Inflammatory macrophage (primary cell): ENCODE measurements at places on chromosomes 1 and 21.

DNA sequence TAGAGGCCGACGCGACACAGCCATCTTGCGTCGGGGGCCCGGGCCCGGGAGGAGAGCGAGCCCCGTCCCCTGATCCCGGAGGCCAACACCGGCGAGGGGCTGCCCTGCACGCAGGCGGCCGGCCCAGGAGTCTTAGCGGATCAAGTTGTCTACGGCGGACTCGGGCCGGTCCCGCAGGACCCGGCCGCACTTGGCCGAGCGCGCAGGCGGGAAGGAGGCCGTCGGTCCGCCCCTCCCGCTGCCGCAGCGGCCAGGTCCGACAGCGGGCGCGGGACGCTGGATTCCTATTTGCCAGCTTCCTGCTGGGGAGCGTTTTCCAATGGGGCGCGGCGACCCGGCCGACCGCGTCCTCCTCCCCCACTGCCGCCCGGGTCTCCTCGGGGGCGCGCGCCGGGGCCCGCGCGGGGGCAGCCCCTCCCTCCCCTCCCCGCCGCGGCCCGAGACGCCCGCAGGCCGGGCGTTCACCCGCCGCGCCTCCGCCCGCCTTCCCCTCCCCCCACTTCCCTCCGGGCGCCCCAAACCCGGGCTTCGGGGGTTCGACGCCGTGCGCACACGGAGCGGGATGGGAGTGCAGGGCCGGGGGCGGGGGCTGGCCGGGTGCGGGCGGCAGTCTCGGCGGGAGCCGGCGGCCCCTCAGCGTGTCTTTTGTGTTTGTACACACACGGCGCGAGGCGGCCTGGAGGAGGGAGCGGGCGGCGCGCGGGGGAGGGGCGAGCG lies 517 bp upstream of the H3-3A start:
- peak; percentile 65 for DNase-seq

DNA sequence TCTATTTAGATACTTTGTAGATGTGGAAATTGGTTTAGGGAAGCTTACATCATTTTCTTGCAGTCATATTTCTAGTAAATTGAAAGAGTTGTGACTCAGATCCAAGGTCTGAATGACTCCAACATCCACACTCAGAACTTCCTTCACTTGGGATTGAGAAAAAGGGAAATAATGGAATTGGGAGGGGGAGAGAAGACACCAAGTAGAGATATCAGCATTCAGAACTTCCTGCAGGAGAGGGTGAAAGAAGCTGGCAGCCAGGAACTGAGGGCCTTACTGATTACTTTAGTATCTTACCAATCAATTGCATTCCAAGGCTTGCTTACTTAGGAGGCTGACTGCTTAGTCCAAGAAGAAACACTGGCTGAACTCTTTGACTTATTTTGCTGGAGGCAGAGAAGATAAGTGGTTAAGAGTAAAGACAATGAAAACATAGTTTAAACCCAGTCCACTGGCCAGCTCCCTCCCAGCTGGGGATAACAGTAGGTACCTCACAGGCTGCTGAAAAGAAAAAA lies 21.7 kb downstream of the APP start:
- DNase-seq: peak; percentile 83

DNA sequence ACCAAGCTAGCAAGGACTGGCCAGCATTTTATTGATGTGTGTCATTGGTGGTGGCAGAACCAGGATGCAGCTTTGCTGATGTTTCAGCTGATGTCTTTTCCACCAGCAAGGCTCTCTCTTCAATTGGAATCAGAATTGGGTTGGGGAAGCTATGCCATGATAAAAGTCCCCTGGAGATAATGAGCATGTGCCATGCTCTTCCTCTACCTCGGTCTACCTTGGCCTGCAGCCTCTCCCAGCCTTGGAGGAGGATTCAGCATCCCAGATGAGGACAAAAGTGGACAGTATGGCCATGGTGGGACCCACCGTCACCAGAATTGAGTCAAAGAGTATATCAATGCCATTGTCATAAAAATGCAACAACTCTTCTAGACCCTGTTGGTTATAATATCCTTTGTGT lies 8.6 kb downstream of the AVPR1B start:
- DNase-seq: no peak

GRCh38 chr1:118767971-118768370 lies 220.2 kb downstream of the TBX15 start:
- DNase-seq: no peak

GRCh38 chr1:221720545-221720944 lies 21.3 kb downstream of the DUSP10 start:
- DNase-seq: no peak

DNA sequence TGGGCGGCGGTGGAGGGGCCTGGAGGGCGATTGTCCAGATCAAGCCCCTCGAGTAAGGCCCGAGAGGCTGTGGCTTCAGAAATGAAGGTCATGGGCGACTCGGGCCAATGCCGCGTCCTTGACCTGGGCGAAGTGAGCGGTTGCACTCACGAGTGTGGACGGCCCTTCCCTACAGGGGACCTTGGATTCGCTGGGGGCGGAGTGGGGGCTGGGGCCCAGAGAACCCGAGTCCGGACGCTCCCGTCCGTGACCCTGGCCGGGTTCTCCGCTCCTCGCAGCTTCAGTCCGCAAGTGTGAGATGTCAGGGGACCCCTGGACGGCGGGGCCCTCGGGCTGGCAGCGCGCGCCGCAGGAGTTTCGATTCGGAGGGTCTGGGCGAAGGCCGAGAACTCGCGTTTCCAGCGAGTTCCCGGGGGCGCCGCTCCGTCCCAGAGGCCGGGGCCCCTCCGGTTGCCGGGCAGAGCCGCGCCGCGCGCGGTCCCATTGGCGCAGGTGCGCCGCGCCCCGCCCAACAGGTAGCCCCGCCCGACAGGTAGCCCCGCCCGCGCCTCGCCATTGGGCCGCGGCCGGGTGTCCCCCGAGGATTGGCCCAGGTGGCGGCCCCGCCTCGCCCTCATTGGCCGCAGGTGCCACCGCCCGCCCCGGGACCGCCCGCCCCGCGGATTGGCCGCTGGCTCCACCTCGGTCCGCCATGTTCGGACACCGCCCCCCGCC lies at the start of gene PRKCZ:
Gene PRKCZ, plus strand, starts transcription at position 694 of the 714 bp plus-strand sequence. CDS start 220 bp downstream, outside the sequence.
- peak; percentile 50 for DNase-seq

DNA sequence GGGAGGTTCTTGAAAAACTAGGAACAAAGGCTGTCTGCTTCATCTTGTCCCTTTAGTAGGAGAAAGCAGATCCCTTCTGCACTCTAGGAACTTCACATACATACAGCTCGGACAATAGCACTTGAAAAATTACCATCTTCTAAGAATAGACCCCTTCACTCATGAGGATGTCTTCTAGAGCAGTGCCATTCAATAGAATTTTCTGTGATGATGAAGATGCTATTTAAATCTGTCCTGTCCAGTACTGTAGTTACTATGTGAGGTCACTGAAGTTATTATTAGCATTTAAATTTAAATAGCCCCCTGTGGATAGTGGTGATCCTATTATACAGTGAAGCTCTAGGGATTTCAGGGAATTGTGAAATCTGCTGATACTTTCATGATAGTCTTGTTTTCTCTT lies 46.4 kb upstream of the RAB3GAP2 start:
- no peak for DNase-seq

GRCh38 chr1:89705901-89706699 lies 73.2 kb downstream of the LRRC8C start:
- no peak for DNase-seq

- DNase-seq: no peak
Observed at GRCh38 chr1:201396861-201397464, 2.2 kb downstream of the LAD1 start.

DNA sequence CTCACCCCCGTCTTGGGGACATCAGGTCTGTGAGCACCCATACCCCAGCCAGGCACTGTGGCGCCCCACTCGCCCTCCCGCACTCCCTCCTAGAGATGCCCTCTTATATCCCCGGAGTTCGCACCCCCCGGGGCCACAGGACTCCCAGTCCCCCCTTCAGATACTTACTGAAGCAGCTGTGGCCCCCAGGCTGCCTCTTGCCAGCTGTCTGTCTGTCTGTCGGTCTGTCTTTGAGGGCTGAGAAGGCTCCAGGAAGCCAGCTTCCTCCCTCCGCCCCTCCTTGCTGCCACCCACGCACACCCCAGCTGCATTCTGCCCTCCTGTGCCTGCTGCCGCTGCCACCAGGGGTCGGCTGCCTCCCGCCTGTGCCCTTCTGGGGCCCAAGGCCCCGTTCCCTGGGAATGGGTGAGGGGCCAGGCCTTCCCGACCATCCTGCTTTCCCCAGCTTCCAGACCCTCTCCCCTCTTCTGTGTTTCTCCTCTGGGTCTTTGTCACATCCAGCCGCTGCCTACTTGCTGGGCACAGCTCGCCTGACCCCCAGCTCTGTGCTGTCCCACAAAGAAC lies at the start of gene PTPN7:
Gene PTPN7, minus strand, starts transcription at position 226 of the 564 bp plus-strand sequence. CDS start 1,200 bp downstream, outside the sequence.
- peak; percentile 72 for DNase-seq

GRCh38 chr1:202046227-202046626 lies 35.8 kb downstream of the ELF3 start:
- no peak for DNase-seq

DNA sequence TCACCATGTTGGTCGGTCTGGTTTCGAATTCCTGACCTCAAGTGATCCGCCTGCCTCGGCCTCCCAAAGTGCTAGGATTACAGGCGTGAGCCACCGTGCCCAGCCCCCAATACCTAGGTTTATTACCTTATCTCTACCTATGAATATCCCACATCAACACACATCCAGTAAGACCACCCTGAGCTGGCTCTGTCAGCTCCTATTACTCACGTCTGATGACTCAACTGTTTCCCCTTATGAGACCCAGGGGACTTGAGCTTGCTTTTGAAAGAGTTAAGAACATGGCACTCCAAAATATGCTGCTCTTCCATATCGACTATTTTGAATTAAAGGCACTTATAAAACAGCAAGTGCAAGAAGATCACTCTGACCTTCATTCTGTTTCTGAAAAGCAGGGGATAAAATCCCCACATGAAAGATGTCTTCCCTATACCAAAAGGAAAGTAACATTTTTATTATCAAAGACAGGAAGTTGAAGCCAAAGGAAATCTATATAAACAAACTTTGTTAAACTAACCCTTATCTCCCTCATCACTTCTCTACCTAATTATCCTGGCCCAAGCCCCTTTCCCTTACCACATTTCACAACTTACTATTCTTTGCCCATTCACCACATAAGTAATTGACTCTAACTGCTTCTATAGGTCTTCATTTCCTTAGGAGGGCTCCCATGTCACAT lies 41.3 kb upstream of the OSBPL9 start:
- DNase-seq: no peak
